Stimulated activated CD8-positive, alpha-beta memory T cell treated with anti-CD3 and anti-CD28 coated beads, Interleukin-15, amount 100 ng/mL, for 4 hours (primary cell): ENCODE measurements at places on chromosomes 5 and 9.

DNA sequence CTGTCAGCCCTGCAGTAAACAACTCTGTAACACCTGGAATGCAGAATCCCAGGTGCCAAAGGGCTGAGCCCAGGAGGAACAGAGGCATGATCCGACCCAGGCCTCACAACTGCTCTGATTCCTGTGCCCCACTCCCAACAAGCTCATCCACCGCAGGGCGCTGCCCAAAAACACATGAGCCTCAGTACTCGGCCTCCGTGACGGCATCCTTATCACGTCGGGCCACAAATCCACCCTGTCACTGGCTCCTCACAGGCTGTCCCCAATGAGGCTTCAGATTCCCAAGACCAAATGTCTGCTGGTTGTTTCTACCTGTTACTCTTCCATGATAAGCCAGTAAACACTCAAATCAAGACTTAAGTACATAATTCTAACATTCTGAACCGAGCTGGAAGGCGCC is 15.2 kb downstream of the QSOX2 start:
- DNase-seq, result no peak

- DNase-seq, result no peak
Measured at GRCh38 chr5:178454821-178455479, 135.2 kb downstream of the COL23A1 start.

- DNase-seq, result no peak
Measured at GRCh38 chr5:2164586-2164985, 281.9 kb upstream of the IRX4 start.

DNA sequence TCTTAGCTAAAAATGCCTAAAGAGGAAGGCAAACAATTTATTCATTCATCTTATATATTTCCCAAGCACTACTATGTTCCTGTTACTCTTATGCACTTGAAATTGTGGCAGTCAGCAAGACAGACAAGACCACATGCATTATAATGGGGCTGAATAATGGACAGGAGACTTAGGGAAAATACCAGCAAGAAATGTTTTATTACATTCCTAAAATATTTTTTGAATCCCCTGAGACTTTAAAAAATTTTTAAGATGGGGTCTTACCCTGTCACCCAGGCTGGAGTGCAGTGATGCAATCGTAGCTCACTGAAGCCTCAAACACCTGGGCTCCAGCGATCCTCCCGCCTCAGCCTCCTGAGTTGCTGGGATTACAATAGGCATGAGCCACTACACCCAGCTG is 13.2 kb downstream of the ZCCHC9 start:
- DNase-seq, result no peak

DNA sequence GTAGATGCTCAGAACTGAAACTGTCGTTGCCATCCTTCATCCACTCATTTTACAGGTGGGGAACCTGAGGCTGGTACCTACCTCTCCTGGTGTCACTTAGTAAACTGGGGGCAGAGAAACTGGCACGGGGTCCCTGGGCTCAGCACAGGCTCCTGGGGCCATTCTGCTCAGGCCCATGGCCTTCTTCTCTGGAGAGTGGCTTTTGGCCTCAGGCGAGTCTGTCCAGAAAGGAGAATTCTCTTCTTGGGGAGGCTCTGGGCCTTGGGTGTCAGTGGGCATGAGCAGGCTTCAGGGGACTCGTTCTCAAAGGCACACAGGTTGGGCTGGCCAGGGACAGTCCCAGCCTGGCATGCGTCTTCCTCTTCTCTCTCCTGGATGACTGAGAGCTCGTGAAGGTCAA is 24.6 kb downstream of the COL5A1 start:
- DNase-seq, result no peak

- no peak for DNase-seq
Measured at GRCh38 chr5:92553326-92553725, 1027.7 kb downstream of the NR2F1-AS1 start.

DNA sequence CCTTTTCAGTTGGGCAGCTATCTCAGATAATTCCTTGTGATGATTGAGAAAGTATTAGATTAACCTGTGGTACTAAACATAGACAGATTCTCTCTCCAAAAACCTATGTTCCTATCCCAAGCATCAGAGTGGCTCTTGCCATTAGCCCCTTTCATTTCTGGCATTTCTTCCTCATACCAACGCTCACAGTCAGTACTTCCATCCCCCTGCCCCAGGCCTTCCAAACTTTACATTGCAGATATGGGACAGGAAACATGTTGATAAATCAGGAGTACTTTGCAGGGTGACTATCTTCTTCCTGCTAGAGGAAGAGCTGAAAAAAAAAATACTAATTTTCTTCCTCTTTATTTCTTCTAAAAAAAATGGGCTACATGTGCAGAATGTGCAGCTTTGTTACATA is 442.6 kb upstream of the RGMB start:
- DNase-seq, result no peak

DNA sequence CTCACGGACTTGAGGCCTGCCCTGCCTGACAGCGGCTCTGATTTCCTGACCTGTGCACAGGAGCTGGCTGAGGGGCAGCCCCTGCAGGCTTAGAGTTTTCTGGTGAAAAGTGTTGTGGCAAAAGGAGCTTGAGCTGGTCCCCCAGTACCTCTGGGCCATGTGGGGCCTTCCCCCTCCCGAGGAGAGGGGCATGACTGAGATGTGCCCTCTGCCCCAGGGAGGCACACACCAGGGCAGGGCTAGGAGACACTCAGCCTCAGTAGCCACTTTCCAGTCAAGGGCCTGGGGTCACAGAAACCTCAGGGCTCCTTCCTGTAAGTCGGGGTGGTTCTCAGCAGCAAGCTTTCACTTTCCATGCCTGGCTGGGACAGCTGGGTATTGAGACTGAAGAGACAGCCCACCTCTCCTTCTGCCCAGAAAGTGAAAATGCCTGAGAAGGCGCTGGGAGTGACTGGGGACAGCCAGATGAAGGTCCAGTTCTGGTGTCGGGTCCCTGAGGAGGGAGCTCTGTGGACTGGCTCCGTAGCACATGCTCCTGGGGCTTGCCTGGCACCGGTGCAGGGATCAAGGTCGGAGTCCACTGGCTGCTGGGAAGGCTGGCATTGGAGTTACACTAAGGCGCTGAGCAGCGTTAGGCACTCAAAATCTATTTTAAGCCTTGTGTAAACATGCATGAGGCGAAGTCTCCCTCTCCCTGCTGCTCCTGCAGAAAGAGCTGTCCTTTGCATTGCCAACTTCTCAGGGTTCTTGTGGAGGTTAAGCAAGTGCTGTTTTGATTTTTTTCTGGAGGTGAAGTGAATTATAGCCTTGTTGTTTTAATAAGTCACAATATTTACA is 394.9 kb downstream of the GADD45G start:
- peak; percentile 31 for DNase-seq

DNA sequence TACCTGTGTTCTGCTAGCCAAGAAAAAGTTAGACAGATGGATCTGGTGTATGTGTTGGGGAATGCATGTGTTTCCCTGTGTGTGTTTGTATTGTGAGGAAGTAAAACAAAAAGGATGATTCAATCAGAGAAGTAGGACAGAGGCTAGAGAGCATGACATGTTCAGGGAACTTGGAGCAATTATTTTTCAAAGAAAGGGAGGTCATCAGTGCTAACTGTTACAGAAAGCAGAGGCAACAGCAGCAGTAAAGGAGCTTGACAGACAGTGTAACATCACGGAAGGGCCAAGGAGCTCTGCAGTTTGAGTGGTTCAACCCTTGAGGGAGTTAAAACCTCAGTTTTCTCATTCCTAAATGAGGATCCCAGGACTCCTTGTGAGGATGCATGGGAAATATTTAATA is 13.2 kb downstream of the SPINK1 start:
- DNase-seq, result no peak

GRCh38 chr5:175724314-175725275 is 66.7 kb downstream of the HRH2 start:
- DNase-seq, result no peak

GRCh38 chr5:139077899-139078298 is 120.3 kb downstream of the SIL1 start:
- DNase-seq, result no peak

DNA sequence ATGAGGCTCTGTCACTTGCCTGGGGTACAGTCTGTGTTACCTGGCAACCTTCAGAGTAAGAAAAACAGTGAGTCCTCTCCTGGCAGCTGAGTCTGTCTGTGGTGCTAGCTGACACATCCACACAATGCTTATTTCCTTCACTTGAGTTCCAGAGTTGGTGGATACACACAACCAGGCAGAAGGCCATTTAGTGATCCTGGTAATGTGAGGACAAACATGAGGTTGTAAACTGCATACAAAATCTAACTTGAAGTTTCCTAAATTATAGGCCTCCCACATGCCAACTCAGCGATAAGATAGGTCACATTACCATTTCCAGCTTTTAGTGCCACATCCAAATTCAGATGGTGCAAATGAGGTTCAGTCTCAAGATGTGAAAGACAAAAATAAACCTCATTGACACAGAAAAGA is 125.5 kb downstream of the DCP2 start:
- no peak for DNase-seq

GRCh38 chr5:39063037-39063436 is 11.2 kb downstream of the RICTOR start:
- no peak for DNase-seq

- DNase-seq, result no peak
Measured at GRCh38 chr5:171738501-171738900, 47.1 kb upstream of the SMIM23 start.

GRCh38 chr5:174535669-174536068 is 188.7 kb upstream of the MSX2 start:
- no peak for DNase-seq

DNA sequence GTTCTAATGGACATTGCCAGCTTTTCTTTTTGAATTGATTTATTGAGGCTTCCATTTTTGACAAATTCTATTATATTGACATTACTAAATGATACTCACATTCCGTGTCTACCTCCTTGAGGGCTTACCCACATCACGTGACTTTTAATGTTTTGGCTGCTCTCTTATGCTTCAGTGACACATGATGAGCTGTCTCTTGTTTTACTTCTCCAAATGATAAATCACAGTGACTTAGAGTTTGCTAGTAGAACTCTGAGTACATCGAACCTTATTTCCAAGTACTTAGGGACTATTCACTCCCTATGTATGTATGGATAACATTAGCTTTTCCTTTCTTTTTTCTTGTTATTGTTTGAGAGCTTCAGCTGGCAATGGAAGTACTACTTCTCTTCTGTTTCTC is 169.8 kb upstream of the KCNN2 start:
- no peak for DNase-seq

DNA sequence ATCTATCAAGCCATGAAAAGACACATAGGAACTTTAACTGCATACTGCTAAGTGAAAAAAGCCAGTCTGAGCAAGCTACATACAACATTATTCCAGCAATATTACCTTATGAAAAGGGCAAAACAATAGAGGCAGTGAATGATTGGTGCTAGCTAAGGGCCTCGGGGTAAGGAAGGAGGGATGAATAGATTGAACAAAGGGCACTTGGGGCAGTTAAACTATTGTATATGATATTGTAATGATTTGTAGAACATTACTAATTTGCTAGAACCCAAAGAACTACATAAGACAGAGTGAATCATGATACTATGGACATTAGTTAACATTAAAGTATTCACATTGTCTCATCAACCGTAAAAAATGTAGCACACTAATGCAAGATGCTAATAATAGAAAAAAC is 218.3 kb downstream of the FBXO4 start:
- DNase-seq, result no peak

GRCh38 chr9:90839183-90839728 is 37.6 kb downstream of the SYK start:
- DNase-seq, result no peak

GRCh38 chr9:79390077-79390698 is 181.6 kb upstream of the TLE4 start:
- DNase-seq, result no peak

DNA sequence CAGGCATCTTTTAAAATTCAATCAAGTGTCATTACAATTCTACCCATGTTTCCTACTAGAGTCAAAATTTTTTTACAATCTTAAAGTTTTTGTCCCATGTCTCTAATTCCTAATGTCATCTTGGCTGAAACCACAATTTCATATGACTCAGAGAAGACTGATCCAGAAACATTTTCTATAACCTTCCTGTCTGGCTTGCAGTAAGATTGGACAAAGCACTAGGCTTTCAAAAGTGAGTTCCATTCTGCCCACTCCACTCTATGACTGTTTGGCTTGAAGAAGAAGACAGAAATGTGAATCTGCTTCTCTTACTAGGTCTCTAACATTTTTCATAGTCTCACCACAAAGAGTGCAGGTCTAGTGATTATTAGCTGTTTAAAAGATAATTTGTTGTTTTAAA is 88.8 kb downstream of the NR3C1 start:
- no peak for DNase-seq
